MM.1S (cell line): ENCODE measurements at places on chromosomes 7 and 10.

GRCh38 chr7:42162560-42163325, 74.3 kb downstream of the GLI3 start:
- DNase-seq = peak; percentile 61
- peaks cover 13% of the 10 kb centered on the region for H3K4me1 ChIP-seq

DNA sequence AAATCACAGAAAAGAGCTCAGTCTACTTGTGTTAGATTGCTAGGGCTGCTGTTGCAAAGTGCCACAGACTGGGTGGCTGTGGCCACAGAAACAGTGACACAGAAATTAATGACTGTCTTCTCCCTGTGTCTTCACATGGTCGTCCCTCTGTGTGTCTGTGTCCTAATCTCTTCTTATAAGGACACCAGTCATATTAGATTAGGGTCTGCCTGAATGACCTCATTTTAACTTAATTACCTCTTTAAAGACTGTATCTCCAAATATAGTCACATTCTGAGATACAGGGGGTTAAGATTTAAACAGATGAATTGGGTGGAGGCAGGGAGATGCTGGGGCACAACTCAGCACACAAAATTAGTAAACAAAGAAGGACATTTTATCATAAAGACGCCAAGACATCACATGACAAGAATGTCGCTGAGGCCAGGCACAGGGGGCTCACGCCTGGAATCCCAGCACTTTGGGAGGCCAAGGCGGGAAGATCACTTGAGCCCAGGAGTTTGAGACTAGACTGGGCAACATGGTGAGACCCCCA, 23.3 kb upstream of the PARD3 start:
- no peaks in the 10 kb centered on the region for H3K36me3 ChIP-seq
- DNase-seq = no peak
- H3K4me3 ChIP-seq = no peak overlapping the region

GRCh38 chr10:49283491-49283890, 15.5 kb upstream of the C10orf71 start:
- H3K4me3 ChIP-seq = no peak overlapping the region
- no peaks in the 10 kb centered on the region for H3K36me3 ChIP-seq
- DNase-seq = no peak
- no peak overlapping the region for H3K27ac ChIP-seq
- peaks cover 7% of the 10 kb centered on the region for H3K4me1 ChIP-seq

GRCh38 chr10:113000442-113000841, 50.4 kb downstream of the TCF7L2 start:
- H3K36me3 ChIP-seq = no peaks in the 10 kb centered on the region
- DNase-seq = no peak
- no peak overlapping the region for H3K4me3 ChIP-seq
- H3K27me3 ChIP-seq = peaks cover 81% of the 10 kb centered on the region

GRCh38 chr7:129784783-129785684, 167.7 kb downstream of the UBE2H start:
- peaks cover 26% of the 10 kb centered on the region for H3K4me1 ChIP-seq
- H3K27me3 ChIP-seq = peaks cover 49% of the 10 kb centered on the region
- H3K4me3 ChIP-seq = peak overlapping the region; percentile 23

GRCh38 chr10:118564652-118565051, 30.8 kb downstream of the PRLHR start:
- H3K4me1 ChIP-seq = no peaks in the 10 kb centered on the region
- no peak overlapping the region for H3K4me3 ChIP-seq
- DNase-seq = no peak
- no peaks in the 10 kb centered on the region for H3K36me3 ChIP-seq
- no peaks in the 10 kb centered on the region for H3K27me3 ChIP-seq
- no peak overlapping the region for H3K27ac ChIP-seq

- H3K27me3 ChIP-seq = no peaks in the 10 kb centered on the region
- no peak for DNase-seq
- H3K4me1 ChIP-seq = no peaks in the 10 kb centered on the region
- no peak overlapping the region for H3K27ac ChIP-seq
- no peaks in the 10 kb centered on the region for H3K36me3 ChIP-seq
- H3K4me3 ChIP-seq = no peak overlapping the region
These were observed 91.6 kb downstream of the DNMBP start for GRCh38 chr10:99917963-99918825.

DNA sequence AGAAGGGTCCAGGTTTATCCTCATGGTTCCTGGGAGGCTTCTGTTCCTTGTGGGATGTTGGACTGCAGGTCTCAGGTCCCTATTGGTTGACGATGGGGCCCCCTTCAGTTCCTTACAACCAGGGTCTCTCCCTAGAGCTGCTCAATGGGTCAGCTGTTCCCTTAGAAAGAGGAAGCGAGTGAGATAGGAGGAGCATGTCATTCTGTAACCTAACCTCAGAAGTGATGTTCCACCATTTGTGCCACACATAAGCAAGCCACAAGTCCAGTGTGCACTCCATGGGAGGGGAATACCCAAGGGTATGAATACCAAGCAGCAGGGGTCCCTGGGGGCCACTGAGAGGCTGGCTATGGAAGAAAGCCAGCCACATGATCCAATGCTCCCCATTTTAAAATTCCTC, 192.7 kb downstream of the GATA3 start:
- H3K27ac ChIP-seq = no peak overlapping the region
- H3K36me3 ChIP-seq = no peaks in the 10 kb centered on the region
- H3K4me3 ChIP-seq = no peak overlapping the region
- no peak for DNase-seq
- H3K4me1 ChIP-seq = no peaks in the 10 kb centered on the region
- no peaks in the 10 kb centered on the region for H3K27me3 ChIP-seq

GRCh38 chr7:16754856-16755317, 1.3 kb downstream of the TSPAN13 start:
- H3K36me3 ChIP-seq = no peaks in the 10 kb centered on the region
- H3K27me3 ChIP-seq = no peaks in the 10 kb centered on the region
- no peak for DNase-seq

DNA sequence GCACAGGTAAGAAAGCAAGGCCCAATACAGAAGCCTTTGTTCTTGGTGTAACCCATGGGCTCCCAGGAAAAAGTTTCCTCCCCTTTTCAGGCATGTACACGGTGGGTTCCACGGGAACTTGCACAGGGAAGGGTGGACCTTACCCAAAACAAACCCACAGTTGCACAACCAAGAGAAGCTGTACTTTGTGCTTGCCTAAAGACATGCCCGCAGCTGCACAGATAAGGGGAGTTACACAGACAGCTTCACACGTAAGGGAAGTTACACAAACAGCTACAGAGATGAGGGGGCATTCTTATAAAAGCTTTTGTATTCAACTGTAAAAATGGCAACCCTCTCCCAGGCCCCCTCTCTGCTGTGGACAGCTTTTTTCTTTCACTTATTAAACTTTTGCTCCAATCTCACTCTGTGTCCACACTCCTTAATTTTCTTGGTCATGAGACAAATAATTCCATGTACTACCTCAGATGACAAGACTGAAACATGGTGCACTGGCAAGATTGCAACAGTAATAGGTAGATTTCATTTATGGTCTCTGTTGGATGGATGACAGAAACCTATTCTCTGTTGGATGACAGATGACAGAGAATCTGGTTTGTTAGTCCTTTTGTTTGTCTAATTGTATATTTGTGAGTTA, 72.9 kb downstream of the ATE1 start:
- DNase-seq = no peak
- H3K27me3 ChIP-seq = no peaks in the 10 kb centered on the region
- no peak overlapping the region for H3K4me3 ChIP-seq
- no peak overlapping the region for H3K27ac ChIP-seq

- H3K36me3 ChIP-seq = no peaks in the 10 kb centered on the region
- H3K4me1 ChIP-seq = no peaks in the 10 kb centered on the region
- H3K27ac ChIP-seq = no peak overlapping the region
- no peak overlapping the region for H3K4me3 ChIP-seq
These were observed 499.1 kb downstream of the KCNMA1 start for GRCh38 chr10:77138541-77138940.

DNA sequence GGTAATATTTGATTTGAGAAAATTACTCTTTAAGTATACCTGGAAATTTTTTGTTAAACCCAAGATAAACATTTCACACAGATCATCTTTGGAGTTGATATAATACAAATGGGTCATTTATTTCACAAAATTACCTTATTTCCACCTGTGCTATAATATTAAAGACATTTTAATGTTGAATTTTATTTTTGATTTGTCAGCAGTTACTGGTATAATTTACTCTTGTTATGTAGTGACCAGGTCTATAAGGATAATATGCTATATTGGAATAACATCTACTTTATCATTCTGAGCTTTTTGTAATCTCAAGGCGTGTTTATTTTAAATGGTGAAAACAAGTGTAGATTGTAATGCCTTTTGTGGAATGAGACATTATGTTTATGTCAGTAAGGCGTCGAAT, 26.6 kb downstream of the PRKAR2B start:
- no peaks in the 10 kb centered on the region for H3K27me3 ChIP-seq
- no peak overlapping the region for H3K27ac ChIP-seq
- H3K4me1 ChIP-seq = peaks cover 10% of the 10 kb centered on the region

- no peaks in the 10 kb centered on the region for H3K4me1 ChIP-seq
- no peaks in the 10 kb centered on the region for H3K27me3 ChIP-seq
- no peak overlapping the region for H3K4me3 ChIP-seq
- DNase-seq = no peak
These were observed 36.1 kb downstream of the C10orf90 start for GRCh38 chr10:126634347-126634746.

- H3K27ac ChIP-seq = peak overlapping the region; percentile 59
- no peaks in the 10 kb centered on the region for H3K27me3 ChIP-seq
- DNase-seq = peak; percentile 64
- H3K4me1 ChIP-seq = peaks cover 4% of the 10 kb centered on the region
These were observed 27.8 kb downstream of the ZNF33A start for GRCh38 chr10:38038107-38038931.
